Epithelial cell of proximal tubule (primary cell): ENCODE measurements at places on chromosomes 6 and 20. TPM values are rescaled to one million over a fixed set of nuclear protein-coding genes. Genes with fewer than 3 reads are reported as not detected.

The RSPO3 gene
- total RNA-seq: 0.35 TPM in 1 of 2 replicates, not detected in the other

The ANGPT4 gene
- not detected in 2 replicates for total RNA-seq

The GPX5 gene
- total RNA-seq: not detected in 2 replicates

The KCNK5 gene
- total RNA-seq: 1.6 and 2.8 TPM in 2 replicates

The SLPI gene
- total RNA-seq: 20.5 and 68.1 TPM in 2 replicates

The TREM2 gene
- not detected in 2 replicates for total RNA-seq

The C4B gene
- 1.1 and 1.2 TPM in 2 replicates for total RNA-seq

The BCL2L1 gene
- 197 and 209 TPM in 2 replicates for total RNA-seq

The FAM210B gene
- 27.1 and 27.2 TPM in 2 replicates for total RNA-seq

The ADGB gene
- not detected in 2 replicates for total RNA-seq

The MRPS18A gene
- total RNA-seq: 56.4 and 68.9 TPM in 2 replicates

DNA sequence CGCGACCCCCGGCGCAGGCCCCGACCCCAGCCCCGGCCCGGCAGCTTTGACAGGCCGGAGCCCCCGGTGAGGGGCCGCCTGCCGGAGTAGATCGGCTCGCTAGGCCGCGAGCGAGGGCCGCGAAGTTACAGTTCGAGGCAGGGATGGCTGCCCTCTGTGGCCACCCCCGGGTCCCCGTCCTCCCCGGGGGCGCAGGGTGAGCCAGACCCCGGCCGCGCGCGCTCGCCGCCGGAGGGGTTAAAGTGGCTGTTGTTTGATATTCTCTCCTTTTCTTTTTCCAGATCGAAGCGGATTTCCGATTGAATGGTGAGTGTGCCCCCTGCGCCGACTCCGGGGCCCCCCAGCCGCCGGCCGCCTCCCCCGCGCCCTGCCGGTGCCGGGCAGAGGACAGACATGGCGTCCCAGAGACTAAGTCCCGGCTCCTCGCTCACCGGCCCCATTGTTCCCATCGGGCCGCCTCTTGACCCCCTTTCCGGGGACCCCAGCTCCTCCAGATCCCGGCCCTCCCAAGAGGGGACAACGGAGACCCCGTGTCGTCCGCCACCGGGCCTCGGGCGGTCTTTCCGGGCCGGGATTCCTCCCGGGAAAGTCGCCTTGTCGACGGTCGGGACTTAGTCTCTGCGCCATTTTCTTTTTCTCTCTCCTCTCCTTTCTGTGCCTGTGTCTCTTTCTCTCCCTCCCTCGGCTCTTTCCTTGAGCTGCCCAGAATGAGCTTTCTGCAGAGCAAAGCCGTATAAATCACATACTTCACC, 704 bp downstream of the TOP1 start:
- DNase-seq: no peak

- no peak for DNase-seq
Observed at GRCh38 chr6:1851681-1852456, 242.2 kb downstream of the FOXC1 start.

DNA sequence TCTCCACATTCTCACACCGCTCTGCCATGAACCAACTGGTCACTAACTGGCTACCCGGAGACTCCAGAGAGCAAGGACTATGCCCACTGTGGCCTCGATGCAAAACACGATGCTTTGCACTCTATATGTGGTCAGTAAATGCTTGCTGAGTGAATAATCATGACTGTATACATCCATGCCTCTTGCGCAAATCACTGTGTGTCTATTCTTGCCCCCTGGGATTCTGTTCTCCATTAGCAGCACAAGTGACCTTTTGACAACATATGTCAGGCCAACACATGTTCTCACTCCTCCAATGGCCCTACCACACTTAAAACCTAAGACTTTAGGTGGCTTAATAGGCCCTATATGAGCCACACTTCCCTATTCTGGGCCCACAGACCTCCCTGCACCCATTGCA, 16.9 kb downstream of the KIF16B start:
- DNase-seq: no peak

- no peak for DNase-seq
Observed at GRCh38 chr20:957544-957943, 41.4 kb upstream of the ANGPT4 start.

- no peak for DNase-seq
Observed at GRCh38 chr20:59381689-59382088, 81.3 kb downstream of the EDN3 start.

GRCh38 chr20:50628853-50629669, 62.3 kb downstream of the RIPOR3 start:
- DNase-seq: no peak

DNA sequence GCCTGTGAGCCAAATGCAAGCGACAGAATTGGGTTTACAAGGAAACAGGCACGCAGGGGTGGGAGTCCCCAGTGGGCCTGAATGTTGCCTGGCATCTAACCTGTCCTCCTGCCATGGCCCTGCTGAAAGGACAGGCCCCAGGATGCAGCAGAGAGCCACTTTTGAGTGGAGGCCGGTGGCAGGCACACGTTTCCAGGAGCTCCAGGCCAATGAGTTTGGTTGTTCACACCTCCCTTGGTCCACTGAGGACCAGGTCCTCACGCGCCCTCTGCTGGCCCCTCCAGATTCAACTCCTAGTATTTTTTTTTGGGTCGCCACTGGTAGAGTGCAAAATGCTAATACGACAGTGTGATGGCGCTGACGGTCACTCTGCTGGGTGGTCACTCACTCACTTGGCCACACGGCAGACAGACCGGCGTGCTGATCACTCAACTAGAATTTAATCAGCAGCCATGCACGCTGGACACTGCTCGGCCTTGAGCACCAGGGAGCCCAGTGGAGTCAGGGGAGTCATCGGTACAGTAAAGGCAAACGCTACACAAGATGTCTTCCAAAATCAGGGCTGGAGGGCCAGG, 81.7 kb upstream of the NFATC2 start:
- no peak for DNase-seq

GRCh38 chr6:34145161-34146020, 496 bp downstream of the GRM4 start:
- DNase-seq: no peak

DNA sequence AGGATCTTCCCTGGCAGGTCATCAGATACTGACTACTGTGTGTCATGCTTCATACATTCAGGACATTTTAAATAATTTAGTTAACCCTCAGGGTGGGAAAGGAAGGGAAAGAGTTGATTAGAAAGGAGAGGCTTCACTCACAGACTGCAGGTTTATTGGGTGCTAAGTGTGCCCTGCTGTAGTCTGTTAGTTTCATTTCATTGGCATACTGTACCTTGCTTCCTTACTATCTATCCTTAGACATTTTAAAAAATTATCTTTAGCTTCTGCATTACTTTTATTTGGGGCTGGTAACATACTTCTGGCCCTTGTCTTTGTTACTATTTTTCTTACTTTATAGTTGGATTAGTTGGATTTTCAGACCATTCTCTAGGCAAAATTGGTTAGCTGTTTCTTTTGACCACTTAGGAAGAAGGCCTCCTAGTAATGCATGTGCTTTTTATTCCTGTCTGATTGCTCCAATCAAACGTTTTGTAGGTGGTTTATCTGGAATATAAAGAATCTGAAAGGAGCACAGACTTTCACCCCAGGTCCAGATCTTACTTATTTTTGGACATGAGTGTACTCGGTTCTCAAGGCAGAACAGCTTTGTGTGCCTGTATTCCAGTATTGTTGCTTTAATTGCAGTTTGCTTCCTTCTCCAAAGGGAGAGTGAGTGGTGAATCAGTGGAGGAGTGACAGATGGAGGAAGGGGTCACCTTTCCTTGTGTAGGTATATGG, 82.7 kb upstream of the PRDM1 start:
- DNase-seq: no peak

GRCh38 chr20:63554361-63555278, 661 bp downstream of the FNDC11 start:
- DNase-seq: no peak

DNA sequence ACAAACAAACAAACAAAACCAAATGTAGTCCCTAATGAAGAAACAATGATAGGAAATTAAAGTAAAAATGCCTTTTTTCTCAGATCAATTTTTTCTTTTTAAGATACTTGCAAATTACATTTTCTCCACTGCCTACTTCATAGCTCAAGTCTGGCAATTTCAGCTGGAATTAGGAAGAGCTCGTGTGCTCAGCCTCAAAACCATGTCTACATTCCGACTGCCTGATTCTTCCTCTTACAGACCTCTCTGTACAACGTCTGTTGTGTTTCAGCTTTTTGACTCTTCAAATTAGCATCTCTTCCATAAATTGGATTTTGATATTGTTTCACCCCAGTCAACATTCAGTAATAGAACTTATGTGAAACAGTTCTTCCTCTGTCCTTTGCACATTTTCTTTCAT, 9.3 kb upstream of the EDN1 start:
- no peak for DNase-seq

GRCh38 chr6:11920566-11920965, 91.5 kb upstream of the HIVEP1 start:
- no peak for DNase-seq

DNA sequence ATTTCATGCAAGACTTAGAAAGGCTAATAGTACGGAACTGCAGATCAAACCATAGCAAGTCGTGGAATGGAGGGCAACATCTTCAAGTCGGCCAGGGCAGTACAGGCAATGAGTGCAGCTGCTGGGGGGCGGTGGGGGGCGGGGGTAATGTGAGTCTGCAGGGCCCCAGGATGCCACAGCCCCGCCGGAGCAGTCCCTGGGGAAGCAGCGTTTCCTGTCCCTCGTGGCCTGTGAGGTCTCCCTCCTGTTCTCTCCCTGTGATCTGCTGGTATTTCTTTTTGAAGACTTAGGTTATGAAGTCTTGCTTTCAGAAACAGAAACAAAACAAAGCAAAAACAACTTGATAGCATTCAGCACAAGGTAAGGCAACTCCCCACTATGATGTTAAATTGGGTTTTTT, 351.9 kb downstream of the FOXA2 start:
- DNase-seq: no peak

GRCh38 chr20:23119456-23120216, 33.5 kb upstream of the CD93 start:
- DNase-seq: no peak

- no peak for DNase-seq
Observed at GRCh38 chr6:49790341-49790740, 3.3 kb upstream of the PGK2 start.

GRCh38 chr20:50310673-50311051, 120.0 kb downstream of the CEBPB start:
- DNase-seq: no peak

GRCh38 chr6:3527651-3527977, 70.8 kb upstream of the SLC22A23 start:
- no peak for DNase-seq

DNA sequence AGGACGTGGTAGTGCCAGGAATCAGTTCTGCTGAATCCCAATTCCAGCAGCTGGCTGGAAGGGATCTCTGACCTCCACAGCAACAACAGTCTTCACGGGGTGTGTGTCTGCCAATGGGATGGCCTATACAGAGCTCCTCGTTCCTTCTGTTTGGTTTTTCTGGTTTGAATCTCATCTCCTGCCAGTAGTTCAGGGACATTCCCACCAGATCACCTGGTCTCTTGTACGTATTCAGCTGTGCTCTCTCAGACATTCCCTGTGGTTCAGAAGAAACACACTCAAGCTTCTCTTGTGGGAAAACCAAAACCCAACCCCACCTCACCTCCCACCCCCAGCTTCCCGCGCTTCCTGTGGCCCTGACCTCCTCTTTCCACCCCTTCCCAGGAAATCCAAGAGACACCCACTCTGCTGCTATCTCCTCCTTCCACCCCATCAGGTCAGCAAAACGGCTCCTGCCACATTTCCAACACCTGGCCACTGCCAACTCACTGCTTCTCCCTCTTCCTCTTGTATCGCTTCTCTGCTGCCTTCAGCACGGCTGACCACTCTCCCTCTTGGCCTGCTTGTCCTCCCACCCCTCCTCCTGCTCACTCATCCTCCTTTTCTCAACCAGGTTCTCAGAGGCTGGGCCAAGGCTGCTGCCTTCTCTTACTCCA, 63.3 kb upstream of the PTGIS start:
- DNase-seq: no peak

GRCh38 chr6:87312860-87313259, 9.5 kb upstream of the SMIM8 start:
- DNase-seq: no peak

DNA sequence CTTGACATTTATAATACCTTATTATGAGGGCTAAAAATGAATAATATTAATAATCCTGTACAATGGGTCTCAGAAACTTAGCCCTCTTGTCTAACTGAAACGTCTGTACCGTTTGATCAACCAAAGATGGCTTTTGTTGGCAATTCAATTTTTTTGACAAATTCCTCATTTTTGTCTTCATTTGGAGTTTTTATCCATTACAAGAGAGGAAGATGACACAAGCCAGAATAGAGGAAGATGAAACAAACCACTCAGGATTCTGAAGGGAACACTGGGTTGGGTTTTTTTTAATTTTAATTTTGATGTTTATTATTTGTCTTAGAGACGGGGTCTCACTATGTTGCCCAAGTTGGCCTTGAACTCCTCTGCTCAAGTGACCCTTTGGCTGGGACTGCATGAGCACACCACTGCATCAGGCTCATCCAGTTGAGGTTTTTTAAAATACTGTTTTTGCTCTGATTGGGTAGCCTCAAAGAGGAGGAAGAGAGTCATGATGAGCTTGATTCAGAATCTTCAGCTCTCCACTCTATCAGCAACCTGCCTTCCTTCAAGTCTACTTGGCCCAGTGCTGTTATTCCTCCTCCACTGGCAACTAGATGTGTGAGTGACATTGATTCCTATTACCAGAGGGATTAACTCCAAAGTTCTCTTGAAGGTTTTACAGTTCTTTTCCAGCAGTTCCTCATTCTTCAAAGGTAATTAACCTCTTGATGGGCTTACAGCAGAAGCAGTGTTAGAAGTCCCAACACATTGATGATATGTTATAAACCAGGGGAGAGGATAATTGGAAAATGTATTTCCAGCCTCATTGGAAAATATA, 71.3 kb downstream of the ATXN1 start:
- DNase-seq: no peak

DNA sequence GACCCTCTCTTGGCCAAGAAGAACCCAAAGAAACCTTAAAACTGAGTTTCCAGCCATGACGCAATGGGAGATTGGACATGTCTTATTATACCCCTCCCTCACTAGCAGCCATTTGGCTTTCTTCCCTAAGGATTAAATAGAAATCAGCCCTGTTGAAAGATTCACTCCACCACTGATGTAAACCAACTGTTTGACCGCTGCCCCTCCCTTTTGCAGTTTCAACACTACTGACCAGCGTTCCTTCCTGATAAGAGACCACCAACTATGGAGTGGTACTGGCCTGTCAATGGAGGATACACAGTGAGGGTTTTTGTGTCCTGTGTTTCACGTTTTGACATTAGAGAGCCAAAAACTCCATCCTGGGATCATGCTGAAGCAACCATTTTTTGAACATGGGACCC, 53.2 kb upstream of the CD2AP start:
- no peak for DNase-seq

DNA sequence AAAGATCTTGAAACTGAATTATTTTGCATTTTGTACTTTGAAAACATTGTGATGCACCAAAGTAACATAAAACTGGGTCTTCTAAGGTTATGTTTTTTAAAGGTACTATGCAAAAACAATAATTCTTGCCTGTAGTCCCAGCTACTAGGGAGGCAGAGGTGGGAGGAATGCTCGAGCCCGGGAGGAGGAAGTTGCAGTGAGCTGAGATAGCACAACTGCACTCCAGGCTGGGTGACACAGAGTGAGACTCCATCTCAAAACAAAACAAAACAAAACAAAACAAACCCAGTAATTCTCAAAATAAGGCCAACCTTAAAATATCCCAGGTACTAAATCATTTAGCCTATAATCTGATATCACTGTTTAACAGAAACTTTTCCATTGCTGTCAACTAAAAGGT, 269.6 kb downstream of the KHDC1L start:
- DNase-seq: no peak

GRCh38 chr6:4023240-4023639, 55.7 kb downstream of the FAM217A start:
- DNase-seq: no peak
